Activated T-helper 9 cell treated with anti-CD3 and anti-CD28 coated beads, Interleukin-2, amount 50 U/mL, for 16 hours (primary cell): ENCODE measurements at places on chromosomes 1 and 21.

- DNase-seq, result no peak
Observed at GRCh38 chr1:151972542-151973248, 21.0 kb downstream of the S100A10 start.

DNA sequence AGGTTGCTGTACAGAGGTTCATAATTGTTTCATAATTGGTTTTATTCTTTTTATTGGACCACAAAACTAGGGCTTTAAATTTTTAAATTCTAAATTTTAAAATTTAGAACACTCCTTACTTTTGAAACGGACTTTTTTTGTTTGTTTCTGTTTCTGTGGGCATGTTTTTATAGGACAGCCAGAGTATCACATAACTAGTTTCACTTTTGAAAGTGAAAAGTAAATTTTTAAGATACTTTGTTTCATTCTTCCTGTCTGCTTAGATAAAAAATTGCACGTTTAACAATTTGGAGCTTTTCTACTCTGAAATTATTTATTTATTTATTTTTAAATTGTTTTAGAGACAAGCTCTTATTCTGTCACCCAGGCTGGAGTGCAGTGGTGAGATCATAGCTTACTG, 29.7 kb downstream of the MDM4 start:
- DNase-seq, result no peak

- no peak for DNase-seq
Observed at GRCh38 chr1:34686531-34686930, 68.3 kb upstream of the GJB5 start.

DNA sequence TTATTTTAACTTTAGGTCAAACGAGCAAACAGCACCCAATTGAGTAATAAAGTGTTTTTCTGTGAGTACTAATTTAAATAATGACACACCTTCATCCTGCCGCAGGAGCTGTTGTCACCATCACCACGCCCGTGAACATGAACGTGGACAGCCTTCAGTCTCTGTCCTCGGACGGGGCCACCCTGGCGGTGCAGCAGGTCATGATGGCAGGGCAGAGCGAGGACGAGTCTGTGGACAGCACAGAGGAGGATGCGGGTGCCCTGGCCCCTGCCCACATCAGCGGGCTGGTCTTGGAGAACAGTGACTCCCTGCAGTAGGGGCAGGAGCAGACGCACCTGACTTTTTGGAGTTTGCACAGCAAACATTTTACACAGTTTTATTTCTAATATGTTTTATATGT, 45.9 kb downstream of the CBS start:
- no peak for DNase-seq

DNA sequence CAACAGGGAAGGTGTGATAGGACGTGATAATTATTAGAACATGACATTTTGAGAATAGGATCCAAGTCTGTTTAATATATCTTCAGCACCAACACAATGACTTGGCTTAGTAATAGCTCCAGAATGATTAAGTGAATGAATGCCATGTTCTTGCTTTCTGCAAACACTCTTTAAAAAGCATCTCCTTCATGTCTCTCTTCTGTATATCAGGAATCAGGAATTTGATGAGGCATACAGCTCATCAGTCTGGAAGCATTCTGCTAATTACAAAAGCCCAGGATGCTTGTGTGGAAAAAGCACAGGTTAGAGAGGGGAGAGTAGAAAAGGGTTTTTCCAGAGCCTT, 113.0 kb upstream of the ZNF648 start:
- DNase-seq, result no peak

DNA sequence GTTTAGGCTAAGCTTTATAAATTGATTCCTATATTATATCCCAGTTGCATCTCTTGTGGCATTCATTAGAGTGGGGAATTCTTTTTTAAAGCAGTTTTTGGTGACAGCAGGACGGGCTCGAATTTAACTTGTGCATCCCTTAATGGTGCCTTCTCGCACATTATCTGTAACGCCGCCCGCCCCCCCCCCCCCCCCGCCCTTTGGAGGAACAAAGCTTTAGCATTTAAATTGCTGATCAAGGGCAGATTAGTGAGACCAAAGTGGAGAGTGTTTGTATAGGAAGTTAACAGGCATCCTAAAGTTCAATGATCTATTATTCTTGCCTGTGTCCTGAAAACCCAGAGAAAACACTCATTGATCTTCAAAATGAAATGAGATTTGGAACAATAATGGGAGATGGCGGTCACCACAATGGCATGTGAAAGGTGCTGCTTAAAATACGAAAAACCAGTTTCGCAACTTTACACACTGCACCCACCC, 2.2 kb downstream of the LMO4 start:
- no peak for DNase-seq

DNA sequence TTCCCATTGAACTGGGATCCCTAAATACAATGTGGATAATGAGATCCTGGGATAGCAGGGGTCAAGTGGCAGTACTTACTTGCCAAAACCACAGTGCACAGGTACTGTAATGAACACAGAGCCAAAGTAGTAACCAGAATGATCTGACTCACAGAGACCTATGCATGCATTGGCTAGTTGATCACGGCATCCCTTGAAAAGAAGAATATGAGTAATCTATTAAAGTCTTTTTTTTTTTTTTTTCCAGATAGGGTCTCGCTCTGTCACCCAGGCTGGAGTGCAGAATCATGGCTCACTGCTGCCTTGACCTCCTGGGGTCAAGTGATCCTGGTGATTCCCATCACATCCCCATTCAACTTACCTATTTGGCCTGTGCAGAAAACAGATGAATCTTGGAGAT, 29.4 kb upstream of the EIF4G3 start:
- no peak for DNase-seq

DNA sequence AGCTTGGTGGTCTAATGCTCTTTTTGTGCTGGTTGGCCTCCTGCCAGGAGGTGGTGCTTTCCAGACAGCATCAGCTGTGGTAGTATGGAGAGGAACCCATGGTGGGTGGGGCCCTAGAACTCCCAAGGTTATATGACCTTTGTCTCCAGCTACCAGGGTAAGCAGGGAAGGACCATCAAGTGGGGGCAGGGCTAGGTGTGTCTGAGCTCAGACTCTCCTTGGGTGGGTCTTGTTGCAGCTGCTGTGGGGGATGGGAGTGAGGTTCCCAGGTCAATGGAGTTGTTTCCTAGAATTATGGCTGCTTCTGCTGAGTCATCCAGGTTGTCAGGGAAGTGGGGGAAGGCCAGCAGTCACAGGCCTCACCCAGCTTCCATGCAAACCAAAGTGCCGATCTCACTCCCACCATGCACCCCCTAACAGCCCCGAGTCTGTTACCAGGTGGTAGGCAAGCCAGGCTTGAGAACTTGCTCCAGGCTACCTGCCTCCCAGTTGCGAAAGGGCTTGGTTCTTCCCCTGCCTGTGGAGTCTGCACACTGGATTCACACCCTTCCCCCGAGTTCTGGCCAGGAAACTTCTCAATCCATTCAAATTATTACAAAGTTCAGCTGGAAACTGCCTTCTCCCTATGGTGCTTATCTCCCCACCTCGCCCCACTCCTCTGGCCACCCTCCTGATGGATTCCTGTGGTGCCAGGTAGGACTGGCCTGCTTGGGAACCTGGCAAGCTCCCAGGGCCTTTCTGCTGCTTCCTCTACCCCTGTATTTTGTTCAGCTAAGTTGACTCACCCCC, 37.8 kb downstream of the DRAM2 start:
- no peak for DNase-seq

GRCh38 chr21:23127973-23128372, 2129.8 kb downstream of the NCAM2 start:
- no peak for DNase-seq

GRCh38 chr1:14925336-14926136, 228.0 kb upstream of the TMEM51 start:
- DNase-seq, result no peak

DNA sequence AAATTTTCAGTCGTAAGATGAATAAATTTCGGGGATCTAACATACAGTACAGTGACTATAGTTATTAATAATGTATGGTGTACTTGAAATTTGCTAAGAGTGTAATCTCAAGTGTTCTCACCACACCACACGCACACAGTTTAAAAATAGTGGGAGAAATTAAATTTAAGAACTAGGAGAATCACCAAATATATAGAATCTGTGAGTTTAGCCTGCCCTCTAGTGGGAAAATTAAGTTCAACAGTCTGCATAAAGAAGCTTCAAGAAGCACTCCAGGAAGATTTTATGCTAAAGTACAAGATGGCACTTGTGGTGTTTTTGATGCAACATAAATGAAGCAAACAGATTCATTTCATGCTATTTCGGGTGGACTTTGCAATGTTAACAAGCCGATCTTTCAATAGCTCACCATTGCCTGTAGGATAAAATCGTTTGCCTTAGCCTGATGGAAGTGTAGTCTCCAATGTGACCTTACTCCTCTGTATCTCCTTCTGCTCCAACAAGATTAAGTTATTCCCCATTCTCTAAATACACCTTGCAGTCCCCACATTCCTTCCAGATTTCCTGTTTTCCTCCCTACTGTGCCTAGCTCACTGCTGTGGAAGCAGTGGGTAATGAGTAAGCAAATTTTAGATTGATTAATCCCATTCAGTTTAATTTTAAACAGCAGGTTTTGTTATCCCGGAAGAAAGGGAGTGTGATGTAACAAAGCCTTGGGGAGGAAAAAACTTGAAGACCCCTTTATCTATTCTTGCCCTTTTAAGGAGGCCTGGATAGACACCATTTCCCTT, 8.7 kb upstream of the PIK3C2B start:
- no peak for DNase-seq

GRCh38 chr1:84089465-84089864, 54.6 kb upstream of the PRKACB start:
- no peak for DNase-seq

- DNase-seq, result no peak
Observed at GRCh38 chr1:203638103-203638475, 11.5 kb downstream of the ATP2B4 start.

GRCh38 chr1:91374086-91374485, 30.6 kb downstream of the HFM1 start:
- no peak for DNase-seq

GRCh38 chr1:155514582-155515187, 47.9 kb downstream of the ASH1L start:
- DNase-seq, result no peak

DNA sequence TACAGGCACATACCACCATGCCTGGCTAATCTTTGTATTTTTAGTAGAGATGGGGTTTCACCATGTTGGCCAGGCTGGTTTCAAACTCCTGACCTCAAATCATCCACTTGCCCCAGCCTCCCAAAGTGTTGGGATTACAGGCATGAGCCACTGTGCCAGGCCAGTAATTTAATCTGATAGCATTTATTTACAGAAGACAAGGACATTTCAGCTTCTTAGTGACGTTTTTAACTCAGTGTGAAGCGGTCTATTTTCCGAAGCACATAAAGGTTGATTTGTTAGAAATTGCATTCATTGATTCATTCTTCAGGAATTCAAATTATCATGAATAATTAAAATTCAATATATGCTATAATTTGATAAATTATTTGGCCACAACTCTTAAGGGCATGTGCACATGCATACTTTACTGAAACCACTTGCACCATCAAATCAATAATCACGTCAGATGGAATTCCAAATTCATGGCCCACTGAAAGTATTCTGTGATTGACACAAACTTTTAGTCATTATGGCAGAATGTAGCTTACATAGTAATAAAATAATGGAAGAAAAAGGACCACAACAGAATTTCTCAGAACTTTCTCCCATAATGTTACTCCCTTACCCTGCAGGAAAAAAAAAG, 339.5 kb downstream of the VAV3 start:
- no peak for DNase-seq

DNA sequence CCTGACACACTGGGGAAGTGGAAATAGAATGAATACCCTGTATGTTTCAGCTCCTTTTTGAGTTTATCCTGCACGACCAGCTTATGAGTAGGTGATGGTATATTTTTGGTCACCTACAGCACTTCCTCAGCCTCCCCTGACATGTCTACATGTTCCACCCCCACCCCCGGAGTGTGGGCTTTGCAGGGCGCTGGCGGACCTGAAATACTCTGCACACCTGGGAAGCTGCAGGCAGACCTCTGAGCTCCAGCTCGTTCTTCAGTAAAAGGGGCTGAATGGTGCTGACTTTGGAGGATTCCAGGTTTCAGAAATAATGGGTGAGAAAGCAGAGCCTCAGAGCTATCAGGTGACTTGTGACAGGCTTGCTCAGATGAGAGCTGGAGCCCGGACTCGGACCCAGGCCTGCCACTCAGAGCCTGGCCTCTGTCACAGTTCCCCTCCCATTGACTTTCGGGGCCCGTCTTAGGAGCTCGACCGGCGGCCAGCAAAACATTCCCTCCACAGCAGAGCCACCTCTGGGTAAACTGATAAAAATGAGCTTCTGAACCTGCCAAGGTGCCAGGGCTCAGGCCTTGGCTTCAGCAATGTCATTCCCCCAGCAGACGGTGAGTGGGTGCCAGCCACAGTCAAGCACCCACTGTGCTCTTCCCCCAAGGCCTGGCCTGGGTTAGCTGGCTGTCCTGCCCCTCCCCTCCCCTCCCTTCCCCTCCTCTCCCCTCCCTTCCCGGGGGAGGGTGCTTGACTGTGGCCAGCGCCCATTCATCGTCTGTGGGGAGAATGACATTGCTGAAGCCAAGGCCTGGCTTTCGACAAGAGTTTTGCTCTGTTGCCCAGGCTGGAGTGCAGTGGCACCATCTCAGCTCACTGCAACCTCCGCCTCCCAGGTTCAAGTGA, 30.1 kb downstream of the DOP1B start:
- DNase-seq, result no peak

DNA sequence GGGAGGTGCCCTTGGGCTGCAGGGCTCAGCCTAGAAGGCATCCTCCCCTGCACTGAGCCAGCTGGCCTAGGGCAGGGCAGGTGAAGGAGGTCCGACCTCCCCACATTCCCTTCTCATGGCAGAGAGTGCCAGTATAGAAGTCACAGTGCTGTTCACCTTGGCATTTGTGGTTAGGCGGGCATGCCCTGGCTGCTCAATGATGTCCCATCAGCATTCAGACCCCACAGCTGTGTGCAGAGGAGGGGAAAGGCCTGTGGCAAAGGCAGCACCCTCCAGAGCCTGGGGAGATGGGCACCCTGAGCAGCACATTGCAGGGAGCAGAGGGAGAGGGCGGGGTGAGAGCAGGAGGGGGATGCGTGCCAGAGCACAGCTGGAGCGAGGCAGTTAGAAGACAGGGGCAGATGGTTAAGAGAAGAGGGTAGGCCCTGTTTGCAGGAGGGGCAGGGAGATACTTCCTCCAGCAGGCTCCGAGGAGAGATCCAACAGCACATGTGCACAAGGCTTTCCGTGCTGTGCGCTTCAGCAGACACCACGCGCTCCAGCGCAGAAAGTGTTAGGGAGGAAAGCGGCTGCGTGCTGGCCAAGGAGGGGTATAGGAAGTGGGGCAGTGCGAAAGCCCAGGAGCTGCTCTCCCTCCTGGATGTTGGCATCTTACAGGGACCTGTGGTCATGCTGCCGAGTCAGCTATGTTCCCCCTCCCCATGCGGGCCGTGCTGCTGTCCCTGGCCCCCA, 43.7 kb upstream of the COL6A1 start:
- no peak for DNase-seq

DNA sequence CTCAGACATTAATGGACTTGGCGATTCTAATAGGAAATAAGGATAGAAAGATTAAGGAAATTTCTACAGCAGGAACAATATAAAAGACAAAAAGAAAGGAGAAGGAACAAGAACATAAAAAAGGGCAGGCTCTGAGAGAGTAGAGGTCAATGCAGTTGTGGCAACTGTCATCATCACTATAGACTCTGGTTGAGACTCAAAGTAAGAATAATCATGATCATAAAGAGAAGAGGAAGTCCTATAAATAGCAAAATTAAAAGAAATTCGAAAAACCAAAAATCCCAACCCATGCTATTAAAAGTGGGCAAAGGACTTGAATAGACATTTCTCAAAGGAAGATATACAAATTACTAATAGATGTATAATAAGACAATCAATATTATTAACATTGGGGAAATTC, 14.4 kb upstream of the XCL1 start:
- no peak for DNase-seq

- DNase-seq, result no peak
Observed at GRCh38 chr1:21534674-21535378, 25.6 kb downstream of the ALPL start.
